ENCODE measurements at places on chromosomes 5 and 9. TPM values are rescaled to one million over a fixed set of nuclear protein-coding genes. Genes with fewer than 3 reads are reported as not detected.
A peak's percentile ranks its signal among the peaks of the same experiment; 100 is the strongest.

GRCh38 chr9:79408200-79408599 is 163.6 kb upstream of the TLE4 start:
- no peaks in the 10 kb centered on the region for H3K27me3 ChIP-seq
- no peaks in the 10 kb centered on the region for H3K36me3 ChIP-seq
- no peak overlapping the region for H3K27ac ChIP-seq
- DNase-seq, result no peak

Gene IL3
- not detected for total RNA-seq

Gene GCNT4
- total RNA-seq, result 3.5 TPM

GRCh38 chr9:99565203-99565602 is 256.5 kb upstream of the NR4A3 start:
- no peak for DNase-seq
- H3K4me3 ChIP-seq, result no peak overlapping the region
- no peak overlapping the region for H3K27ac ChIP-seq

Gene ATOSB
- total RNA-seq, result 17.1 TPM

Gene GABRA6
- total RNA-seq, result not detected

- H3K27ac ChIP-seq, result peak overlapping the region; percentile 30
- no peaks in the 10 kb centered on the region for H3K36me3 ChIP-seq
- H3K27me3 ChIP-seq, result peaks cover 3% of the 10 kb centered on the region
- H3K4me3 ChIP-seq, result no peak overlapping the region
These were observed 9.2 kb upstream of the EGFL7 start for GRCh38 chr9:136653323-136654079.

DNA sequence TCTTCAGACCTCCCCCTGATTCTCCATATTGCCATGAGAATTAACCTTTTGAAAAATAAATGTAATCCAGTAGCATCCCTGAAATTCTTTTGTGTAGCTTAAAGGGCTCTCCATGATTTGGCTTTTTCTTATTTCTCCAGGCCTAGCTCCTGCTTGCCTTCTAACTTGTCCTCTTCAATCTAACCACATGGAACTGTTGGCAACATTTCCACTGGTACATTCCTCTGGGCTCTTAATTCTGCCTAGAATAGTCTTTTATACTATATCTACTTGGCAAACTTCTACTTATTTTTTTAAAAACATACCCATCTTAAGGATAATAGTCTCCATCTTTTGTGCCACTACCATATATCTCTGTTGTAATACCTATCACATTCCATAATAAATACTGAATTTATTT is 54.1 kb downstream of the GNG10 start:
- no peaks in the 10 kb centered on the region for H3K27me3 ChIP-seq
- no peaks in the 10 kb centered on the region for H3K4me1 ChIP-seq
- H3K36me3 ChIP-seq, result no peaks in the 10 kb centered on the region
- H3K27ac ChIP-seq, result no peak overlapping the region

DNA sequence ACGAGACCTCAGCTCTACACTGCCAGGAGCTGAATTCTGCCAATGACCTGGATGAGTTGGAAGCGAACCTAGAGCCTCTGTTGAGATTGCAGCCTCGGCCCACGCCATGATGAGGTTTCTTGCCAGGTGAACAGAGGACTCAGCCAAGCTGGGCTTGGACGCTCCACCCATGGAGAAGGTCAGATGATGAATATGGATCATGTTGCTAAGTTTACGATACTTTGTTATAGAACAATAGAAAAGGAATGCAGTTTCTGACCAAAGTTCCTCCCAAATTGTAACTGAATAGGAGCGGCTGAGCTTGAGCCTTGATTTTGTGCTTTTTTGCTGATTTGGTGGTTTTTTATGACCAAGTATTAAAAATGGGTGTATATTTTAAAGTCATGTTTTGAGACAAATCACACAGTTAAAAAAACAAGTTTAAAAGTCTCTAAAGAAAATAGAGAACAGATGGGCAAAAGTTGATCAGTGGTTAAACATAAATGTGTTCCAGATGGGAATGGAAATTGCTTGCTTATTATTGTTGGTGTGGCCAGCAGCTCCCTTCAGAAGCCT is 32.9 kb downstream of the ROPN1L start:
- DNase-seq, result no peak
- H3K27me3 ChIP-seq, result no peaks in the 10 kb centered on the region
- no peak overlapping the region for H3K27ac ChIP-seq
- H3K4me3 ChIP-seq, result no peak overlapping the region
- H3K36me3 ChIP-seq, result no peaks in the 10 kb centered on the region

Gene ASS1
- total RNA-seq, result 68.8 TPM
